ENCODE measurements at places on chromosomes 7 and 10. TPM values are rescaled to one million over a fixed set of nuclear protein-coding genes. Genes with fewer than 3 reads are reported as not detected.

DNA sequence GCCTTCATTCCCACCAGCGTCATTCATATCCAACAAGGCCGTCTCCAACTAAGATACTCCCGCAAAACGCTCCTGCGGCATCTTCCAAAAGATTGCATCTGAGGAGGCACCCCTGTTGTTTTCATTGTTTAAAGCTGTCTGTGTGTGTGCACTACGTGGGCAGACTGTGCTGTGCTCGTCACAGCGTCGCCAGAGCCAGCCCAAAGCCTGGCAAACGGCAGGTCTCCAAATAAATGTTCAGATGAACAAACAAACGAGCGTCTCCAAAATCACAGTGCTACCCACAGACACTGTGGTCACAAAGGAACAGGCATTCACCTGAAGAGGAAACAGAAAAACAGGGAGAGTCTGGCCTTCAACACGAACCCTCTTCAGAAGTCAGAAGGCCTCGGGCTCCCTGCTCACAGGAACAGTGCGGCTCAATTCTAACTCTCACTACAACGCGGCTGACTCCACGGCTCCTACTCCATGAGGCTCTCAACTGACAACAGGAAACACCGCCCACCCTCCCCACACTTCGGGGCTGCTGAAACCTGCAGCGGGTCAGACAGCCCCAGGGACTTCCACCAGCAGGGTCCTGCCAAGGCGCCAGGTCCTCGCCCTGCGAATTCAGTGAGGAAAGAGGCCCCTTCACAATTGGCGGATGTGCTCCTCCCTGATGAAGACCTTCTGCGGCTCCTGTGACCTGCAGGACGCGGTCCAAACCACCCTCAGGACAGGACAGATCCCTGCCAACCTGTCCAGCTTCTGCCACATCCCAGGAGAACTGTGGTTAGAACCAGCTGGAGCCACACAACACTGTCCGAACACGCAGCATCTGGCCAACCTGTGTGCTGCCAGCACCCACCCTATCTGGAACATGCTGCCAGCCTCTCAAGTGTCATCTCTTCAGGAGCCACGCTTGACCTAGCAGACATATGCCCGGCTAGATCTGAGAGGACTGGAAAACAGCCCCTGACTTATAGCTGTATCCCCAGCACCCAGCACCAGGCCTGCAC, 36.1 kb downstream of the MAD1L1 start:
- DNase-seq = no peak

DNA sequence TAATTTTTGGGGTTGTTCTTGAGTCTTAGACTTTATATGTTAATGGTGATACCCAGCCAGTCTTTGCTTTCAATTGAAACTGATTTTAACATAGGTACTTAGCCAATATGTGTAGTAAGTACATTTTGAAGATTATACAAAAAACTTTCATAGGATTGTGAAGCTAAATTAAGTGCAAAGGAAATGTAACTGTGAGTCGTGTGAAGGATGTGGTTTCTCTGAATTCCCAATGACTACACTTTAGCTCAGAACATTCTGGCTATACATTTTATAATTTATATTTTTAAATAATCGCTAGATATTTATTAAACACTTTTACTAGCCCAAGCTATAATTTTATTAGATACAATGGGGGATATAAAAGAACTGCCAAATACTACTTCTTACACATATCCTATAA, 359.3 kb downstream of the PCLO start:
- no peak for DNase-seq

GRCh38 chr10:37263304-37263703, 137.9 kb downstream of the ANKRD30A start:
- DNase-seq = no peak

DNA sequence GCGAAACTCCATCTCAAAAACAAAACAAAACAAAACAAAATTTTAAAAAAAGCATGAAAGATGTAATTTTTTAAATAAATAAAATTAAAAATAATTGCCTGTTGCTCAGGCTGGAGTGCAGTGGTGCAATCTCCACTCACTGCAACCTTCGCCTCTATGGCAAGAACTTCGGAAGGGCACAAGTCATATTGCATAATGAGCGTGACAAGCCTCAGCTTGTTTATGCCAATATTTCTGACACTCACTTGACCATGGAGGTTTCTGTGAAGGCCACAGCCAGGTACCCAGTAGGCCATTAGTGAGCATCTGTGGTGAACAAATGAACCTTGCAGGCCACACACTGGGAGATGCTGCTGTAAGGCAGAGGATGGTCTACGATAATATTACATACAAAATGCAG, 106.1 kb upstream of the KMT2C start:
- no peak for DNase-seq

GRCh38 chr10:92757711-92758104, 68.0 kb downstream of the HHEX start:
- DNase-seq = no peak

DNA sequence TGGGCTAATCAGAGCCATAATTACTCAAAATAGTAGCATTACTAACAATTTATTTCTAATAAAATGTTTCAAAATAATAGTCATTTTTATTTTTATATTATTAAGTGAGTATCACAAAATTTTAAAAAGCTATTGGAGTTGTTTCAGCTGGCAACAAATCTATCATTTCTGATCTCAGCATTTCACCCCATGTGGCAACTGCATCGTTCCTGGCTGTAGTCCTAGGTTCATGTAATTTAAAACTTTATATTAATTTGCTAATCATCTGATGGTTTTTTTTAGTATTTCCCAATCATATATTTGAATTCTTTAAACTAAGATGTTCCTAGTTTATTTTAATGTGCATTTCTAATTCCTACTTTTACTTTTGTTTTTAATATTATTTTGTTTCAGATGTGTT, 293.0 kb upstream of the AKR1E2 start:
- no peak for DNase-seq

GRCh38 chr7:94439893-94440381, 45.2 kb downstream of the COL1A2 start:
- no peak for DNase-seq

DNA sequence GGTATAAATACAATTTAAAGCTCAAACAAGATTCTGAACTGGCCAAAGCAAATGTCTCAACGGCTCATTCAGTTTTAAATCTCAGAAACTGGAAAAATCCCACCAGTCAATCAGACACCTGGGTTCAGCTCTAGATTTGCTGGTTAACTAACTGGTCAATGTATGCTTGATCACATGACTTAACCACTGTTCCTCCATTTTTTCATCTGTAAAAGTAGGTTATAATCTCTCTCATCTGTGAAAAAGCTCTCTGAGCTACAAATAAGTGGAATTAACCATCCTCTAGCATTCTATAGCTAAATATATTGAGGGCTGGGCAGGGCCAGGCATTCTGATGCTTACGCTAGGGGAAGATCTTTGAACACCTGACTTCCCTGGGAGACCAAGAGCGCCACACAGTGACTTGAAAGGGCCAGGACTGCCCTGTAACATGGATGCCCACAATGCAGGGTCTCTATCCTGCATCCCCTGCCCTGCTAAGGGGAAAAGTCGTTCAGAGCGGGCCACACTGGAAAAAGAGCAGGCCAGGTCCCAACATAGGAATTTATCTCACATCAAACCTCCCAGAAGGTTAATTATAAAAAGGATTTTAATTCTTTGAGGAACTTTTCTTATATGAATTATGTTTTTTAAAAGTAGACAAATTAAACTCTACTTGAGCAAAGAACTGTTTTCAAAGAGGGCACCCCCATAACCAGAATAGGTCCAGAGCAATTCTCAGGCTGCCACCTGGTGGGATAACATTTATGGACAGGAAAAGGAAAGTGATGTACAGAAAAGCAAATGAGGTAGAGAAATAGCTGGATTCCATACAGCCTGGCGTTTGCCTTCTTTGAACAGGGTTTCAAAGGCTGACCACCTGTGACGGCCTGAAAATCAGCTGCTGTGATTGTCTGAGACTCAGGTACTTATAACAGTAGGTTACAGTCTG, 1.8 kb downstream of the RP9 start:
- no peak for DNase-seq

DNA sequence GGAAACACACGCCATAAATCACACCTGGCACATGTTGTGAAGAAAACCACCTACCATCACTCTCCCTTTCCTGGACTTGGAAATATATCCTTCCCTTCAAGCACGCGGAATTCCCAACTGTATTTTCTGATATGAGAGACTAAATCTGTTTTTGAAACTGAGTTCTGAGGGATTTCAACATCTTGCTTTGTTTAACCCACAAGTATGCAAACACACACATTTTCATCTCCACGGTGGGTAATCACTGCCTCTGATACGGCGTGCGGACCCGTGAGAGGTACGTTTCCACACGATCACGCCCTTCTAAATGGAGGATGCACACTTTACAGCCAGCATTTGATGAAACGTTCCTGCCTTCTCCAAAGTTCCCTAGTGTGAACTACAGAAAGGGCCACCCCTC, 83.4 kb downstream of the ZRANB1 start:
- DNase-seq = no peak

- peak; percentile 9 for DNase-seq
Measured at GRCh38 chr10:128001363-128001745, 94.5 kb downstream of the PTPRE start.

DNA sequence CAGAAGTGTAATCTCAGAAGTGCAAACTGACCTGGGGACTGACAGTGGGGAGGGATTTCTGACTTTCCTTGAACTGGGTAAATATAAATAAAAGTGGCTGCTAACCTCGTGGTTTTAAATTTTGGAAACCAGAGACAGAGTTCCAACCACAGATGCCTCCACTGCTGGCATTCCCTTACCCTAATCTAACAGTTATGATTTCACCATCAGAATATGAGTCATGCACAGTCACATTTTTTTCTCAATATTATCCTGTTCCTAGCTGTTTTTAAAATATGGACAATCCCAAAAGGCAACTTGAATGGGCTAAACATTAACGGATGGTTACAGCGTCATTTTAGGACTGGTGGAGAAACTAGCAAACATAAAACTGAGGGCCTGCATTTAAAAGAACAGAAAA, 264.3 kb upstream of the INHBA start:
- DNase-seq = no peak

DNA sequence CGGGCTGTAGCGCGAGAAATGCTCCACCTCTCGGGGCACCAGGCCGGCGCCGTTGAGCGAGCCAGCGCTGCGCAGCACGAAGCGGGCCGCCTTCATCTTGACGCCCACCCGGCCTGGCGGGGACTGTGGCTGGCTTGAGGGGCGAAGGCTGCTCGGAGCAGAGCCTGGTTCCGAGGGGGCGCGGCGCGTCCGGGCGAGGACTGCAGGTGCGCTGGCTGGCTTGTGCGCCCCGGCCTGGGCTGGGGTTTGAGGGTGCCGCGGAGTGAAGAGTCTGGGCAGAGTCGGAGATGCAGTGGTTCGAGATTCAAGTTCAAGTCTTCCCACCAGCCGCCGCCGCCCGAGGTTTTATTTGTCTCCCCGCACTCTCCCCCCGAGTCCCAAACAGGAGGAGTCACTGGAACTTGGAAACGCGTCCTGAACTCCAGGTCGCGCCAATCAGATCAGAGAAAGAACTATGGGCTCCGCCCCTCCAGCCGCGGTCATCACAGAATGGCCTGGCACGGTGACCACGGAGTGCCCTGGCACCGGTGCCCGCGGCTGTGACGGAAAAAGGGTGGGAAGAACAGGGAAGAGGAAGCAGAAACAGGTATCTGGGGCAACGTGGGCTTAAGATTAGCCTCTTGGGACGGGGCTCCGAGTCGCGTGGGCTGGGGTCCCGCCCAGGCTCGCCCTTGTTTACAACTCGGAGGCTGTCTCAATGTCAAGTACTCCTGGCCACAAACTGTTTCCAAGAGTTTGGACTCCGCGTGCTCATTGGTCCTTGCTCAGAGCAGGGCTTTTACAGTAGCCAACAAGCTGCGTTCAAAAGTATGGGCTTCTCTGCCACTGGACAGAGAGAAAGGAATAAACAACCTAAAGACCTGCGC, at the start of gene PDK4:
Gene PDK4, minus strand, starts transcription at position 319 of the 866 bp plus-strand sequence. Its CDS starts 223 bp downstream, at position 96.
- peak; percentile 93 for DNase-seq

GRCh38 chr7:48183370-48183743, 12.1 kb downstream of the ABCA13 start:
- no peak for DNase-seq

DNA sequence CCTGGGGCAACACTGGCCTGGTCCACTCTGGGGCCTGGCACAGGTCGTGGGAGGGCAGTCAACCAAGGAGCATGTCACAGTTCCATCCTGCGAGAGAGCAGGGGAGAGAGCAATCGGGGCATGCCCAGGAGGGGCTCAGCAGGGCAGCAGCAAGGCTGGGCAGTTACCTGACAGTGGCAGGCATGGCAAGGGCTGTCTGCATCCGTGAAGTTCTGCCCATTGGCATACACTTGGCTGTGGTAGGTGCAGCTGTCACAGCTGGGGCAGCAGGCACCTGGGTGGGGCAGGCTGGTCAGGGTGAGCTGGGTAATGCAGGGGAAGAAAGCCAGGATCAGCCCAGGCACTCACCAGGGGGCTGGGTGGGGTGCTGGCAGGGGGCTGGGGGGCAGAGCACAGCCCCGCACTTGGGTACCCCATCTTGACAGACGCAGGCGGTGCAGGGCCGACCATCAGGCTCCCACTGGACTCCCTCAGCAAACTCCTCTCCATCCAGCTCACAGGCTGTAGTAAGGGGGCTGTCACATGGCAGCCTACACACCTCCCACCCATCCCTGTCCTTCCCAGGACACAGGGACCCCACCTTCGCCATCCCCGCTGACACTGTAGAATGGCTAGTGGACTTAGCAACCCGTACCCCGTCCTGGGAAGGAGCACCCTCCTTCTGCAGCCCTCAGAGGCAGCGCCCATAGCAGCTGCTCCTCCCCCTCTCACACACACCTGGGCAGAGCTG, 17.8 kb downstream of the KCP start:
- DNase-seq = no peak

DNA sequence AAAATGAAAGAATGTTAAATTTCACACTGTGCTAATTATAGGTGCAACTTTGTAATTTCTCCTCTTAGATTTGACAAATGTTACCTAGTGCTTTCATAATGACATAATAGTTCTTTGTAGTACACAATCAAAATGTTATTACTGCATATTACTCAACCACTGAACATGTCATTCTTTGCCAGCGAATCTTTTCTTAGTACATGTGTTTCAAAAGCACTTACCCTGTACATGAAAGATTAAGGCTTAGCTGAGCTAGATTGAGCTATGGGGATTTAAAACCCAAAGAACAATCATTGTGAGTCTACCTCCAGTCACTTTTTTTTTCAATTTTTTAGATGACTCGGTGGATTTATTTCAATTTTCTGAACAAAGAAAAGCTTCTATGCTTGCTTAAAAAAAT, 123.5 kb upstream of the FERD3L start:
- no peak for DNase-seq

DNA sequence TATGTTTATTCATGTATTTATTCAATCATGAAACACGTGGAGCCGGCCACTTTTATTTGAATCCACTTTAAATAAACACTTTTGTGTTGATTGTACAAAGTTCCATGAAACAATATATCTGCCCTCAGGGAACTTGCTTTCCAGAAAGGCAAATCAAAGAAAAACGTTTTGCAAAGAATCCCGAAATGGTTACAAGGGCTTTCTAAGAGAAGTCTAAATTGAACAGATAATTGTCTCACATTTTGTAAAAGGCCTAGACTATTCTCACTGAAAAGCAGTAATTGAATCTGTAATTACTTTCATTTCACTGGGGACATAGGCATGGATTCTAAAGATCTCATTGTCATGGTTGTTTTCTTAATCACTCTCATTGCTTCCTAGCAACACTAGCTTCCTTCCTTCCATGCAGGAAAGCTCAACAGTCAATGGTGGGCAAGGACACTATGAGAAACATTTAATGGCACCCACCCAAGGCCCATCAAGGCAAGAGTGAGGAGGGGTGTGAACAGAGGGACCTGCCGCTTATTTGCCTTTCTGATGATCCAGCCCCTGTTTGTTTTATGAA, 622.4 kb upstream of the C7orf33 start:
- DNase-seq = no peak

The SPDYE9 gene
- total RNA-seq = not detected

The ENKUR gene
- total RNA-seq = not detected

The VPS26A gene
- total RNA-seq = 35.5 TPM

The AEBP1 gene
- 134 TPM for total RNA-seq

The LMTK2 gene
- 12.6 TPM for total RNA-seq

The OGA gene
- 91.3 TPM for total RNA-seq

Data from omental fat pad (tissue), 4 donors.